ENCODE measurements at places on chromosomes 6 and 20. TPM values are rescaled to one million over a fixed set of nuclear protein-coding genes. Genes with fewer than 3 reads are reported as not detected.

SLC44A4 gene
- polyA plus RNA-seq: 6.3 TPM

RAB22A gene
- polyA plus RNA-seq: 11.2 TPM

ZDHHC14 gene
- polyA plus RNA-seq: 28.5 TPM

SLC4A11 gene
- 10.7 TPM for polyA plus RNA-seq

TMC2 gene
- polyA plus RNA-seq: 0.59 TPM

BPIFA1 gene
- polyA plus RNA-seq: 1.6 TPM

GRM4 gene
- 1.6 TPM for polyA plus RNA-seq

SIGLEC1 gene
- 6.6 TPM for polyA plus RNA-seq
